ENCODE measurements at places on chromosomes 5 and 9.

GRCh38 chr9:37380570-37380969 is 41.9 kb upstream of the GRHPR start:
- DNase-seq: no peak

GRCh38 chr5:162637481-162637880 is 569.9 kb downstream of the GABRG2 start:
- no peak for DNase-seq

- DNase-seq: peak; percentile 23
These were observed 35.6 kb downstream of the NIM1K start for GRCh38 chr5:43227655-43228054.

- no peak for DNase-seq
These were observed 378.9 kb downstream of the KCTD16 start for GRCh38 chr5:144549580-144549979.

DNA sequence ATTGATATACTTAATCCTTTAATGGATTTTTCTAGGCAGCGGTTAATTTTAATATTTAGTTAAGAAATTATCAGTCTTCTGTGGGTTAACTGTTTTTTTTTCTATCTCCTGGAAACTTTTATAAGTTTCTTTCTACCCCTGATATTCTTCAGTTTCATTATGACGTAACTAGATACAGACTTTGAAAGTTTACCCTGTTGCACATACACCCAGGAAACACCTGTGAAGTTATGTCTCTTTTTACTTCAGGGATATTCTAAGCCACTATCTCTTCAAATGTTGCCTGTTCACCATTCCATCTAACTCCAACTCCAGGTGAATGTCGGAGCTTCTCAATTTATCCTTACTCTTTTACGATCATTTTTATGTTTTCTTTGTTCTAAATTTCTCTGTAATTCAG is 329.0 kb downstream of the ICE1 start:
- DNase-seq: no peak

DNA sequence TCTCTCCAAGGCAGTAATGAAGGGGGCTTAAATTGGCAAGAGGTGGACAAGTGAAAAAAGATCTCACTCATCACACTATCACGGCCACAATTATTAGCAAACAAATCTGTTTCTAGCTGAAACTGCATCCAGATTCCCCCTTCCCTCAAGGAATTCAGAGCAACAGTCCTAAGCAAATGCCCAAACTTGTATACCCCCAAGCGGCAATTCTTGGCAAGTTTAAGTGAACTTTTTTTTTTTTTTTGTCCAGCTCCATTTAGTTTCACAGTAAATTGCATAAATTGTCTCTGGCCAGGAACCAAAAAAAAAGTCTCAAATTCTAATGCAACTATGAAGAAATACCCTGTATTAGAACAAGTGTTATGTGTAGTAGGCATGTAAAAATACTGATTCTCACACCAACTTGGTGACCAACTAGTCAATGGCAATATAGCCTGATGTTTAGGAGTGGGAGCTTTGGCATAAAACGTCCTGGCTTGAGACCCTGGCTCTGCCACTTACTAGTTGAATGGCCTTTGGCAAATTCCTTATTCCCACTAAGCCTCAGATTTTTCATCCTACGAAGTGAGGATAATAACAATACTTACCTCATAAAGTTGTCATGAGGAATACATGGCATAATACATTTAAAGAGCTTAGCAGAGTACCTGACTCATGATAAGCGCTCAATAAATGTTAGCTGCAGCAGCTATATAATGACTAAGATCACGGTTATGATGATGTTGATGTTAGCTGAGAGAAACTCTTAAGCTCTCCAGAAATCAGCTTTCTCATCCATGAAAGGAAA is 193.2 kb downstream of the ADAMTSL1 start:
- DNase-seq: no peak
